Psoas muscle (tissue), 8 donors: ENCODE measurements at places on chromosomes 4 and X.

DNA sequence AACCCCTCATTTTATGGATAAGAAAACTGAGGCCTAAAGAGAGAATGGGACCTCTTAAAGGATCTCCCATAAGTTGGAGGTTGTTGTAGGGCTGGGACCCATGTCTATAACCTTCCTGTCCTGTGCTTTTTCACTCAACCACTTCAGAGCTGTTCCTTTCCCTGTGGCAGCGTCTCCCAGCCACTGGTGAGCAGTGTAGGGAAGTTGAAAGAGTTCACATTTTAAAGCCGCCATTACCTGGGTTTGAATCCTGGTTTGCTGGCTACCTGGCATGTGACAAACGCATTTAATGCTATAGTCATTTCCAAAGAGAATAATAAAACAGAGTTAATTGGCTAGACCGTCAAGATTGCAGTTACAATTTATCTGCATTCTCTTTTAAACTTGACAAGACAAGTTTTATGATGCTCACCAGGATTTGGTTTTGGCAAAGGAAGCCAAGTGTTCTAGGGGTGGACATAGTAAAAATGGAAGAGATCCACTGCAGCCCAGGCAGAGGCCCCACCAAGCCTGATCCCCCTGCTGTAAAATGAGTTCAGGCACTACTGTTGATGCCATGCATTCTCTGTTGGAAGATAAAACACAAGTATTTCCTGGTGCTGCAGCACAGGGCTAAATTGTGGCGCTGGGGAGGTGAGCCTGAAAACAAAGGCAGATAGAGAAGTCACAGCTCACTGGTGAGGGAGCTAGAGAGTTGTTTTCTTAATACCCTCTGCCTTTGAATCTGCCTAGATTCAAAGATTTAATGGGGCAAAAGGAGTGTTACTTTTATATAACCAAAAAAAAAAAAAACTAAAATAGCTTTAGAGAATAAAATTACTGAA is 218.7 kb downstream of the NWD2 start:
- DNase-seq, result no peak

- no peak for DNase-seq
These were observed 54.0 kb upstream of the AMELX start for GRCh38 chrX:11239230-11239629.

DNA sequence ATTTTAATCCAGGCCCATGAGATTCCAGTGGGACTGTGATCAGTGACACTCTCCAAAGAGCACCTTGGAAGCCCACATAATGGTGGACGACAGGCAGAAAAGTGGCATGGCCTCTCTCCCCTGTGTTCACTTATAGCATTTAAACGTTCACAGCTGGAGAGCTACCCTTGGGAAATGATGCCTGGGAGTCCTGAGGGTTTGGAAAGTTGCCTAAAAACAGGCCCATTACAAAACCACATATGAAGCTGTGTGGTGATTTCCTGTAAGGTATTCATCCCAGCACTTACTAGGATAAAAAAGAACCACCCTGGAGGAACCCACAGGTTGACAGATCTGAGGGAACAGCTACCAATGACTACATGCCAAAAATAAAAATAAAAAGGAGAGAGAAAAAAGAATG is 193.2 kb downstream of the RASL11B start:
- DNase-seq, result no peak

- no peak for DNase-seq
These were observed 542.4 kb upstream of the FAM241A start for GRCh38 chr4:111602848-111603247.

GRCh38 chr4:184384056-184384809 is 90.1 kb downstream of the IRF2 start:
- no peak for DNase-seq

DNA sequence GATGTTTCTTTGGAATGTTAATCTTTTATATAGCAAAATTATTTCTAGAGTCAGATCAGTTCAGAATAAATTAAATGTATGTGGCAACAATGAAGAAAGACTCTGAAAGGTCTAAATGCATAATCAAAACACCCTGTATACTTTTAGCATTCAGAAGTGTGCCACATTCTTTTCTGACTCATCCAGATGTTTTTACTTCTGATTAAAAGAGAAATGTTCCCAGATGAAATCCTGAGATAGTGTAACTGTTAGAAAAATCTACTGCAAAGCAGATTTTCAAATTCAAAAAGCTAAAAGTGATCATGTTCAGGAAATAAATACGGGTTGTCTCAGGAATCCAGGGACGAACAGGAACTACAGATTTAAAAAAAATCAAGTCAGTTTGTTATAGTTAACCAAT is 241.4 kb downstream of the GRIA3 start:
- DNase-seq, result no peak

DNA sequence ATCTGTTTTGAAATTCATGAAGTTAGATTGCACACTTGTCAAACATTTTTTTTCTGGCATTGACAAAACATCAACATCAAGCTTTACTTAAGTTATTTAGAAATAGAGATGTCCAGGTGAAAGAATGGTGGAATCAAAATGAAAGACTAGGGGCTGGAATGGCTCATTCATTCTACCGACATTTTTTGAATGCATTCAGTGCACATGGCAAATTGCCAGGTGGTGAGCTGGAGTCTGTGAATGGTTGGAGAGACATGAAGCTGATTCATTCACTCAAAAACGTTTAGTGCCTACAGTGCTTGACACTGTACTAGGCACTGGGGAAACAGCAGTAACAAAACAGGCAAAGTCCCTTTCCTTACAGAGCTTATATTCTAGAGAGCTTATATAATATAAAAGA is 292.4 kb downstream of the PPP1R2C start:
- no peak for DNase-seq

DNA sequence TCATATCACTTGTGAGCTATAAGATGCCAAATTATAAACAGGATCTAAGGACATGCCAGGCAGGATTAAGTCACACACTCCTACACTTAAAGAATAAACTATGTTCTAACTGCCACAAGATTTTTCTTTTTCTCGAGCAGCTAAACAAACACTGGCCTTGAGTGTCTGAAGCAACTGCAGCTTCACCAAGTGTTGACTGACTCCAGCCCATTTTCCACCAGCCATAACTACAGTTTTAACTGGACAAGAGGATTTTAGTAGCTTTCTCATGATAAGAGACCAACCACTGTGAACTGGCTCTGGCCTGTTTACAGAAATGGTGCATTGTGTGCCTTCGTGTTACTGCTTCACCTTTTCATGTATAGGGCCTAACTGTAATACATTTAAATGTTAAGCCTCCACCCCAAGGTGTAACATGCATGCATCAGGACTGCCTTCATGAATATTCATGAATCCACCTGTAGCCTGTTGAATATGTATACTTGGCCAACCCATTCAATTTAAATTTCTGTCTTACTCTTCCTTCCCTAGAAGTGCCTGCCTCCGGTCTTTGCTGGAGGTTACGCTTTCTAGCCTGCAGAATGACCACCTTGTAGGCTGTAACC is 10.8 kb downstream of the UCP1 start:
- no peak for DNase-seq

DNA sequence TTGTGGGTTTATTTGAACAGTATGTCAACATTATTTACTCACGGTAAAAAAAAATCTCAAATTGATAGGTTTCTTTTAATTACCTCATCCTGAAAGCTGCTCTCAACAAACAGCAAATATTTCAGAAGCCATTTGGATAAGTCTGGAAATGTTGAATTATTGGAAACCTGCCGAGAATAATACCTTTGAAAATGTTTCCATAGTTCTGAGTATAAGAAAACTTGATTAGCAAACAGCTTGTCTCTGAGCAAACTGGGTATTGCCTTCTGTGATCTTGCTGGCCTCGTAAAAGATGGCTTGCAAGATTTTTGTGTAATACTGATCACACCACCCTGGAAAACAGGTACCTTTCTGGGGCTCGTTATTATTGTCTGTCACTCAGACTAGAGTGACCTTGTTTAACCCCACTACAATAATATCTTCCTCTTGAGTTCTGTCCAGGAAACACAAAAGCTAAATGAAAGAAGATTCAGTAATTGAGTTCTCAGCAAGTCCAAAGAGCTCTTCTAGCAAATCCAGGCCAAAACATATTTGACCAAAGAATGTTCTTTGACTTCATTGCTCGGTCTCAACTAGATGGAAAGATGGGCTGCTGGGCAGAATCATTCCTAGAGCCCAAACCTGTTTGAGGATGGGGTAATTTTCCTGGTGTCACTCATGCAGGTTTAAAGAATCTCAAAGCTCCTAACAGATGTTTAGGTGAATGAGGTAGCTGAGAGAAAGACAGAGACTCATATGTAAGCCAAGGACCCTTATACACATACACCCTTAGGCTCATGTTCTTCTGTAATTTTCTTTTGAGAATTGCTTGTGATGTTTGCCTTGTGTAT is 255.6 kb upstream of the JADE1 start:
- DNase-seq, result no peak

DNA sequence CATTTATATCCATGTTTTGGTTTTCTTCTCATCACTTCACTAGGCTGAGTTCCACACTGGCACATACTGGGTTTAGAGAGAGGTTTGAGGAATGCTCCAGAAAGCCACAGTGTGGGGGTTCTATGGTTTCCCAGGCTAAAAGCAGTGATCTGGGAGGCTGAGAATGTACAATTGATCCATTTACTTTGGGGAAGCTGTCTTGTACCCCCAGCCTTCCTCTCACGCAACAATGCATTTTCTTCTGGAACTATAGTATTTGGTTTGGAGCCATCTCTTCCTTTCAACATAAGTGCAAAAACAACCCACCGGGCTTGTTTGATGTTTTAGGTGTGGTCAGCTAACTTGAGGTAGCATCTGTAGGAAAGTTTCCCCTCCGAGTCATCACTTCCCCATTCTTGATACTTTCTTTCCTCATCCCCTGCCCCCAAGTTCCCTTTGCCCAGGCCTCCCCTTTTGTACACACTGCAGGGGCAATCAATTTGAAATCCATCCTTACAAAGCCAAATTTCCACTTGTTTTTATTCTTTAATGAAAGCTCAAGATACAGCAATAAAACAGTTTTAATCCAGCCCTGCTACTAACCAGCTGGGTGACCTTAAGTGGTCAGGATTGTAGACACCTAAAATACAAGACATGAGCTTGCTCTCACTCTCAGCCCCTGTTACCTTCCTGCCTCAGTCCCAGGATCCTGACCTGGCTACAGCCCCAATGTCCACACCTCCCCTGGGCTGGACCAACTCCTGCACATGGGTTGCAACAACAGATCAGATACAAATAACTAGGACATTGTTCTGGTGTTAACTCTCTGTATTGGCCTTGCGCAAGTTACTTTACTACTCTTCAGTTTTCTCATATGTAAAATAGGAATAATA is 109.2 kb downstream of the FHDC1 start:
- no peak for DNase-seq
